T-helper 1 cell (primary cell): ENCODE measurements at places on chromosomes 7 and 10.

DNA sequence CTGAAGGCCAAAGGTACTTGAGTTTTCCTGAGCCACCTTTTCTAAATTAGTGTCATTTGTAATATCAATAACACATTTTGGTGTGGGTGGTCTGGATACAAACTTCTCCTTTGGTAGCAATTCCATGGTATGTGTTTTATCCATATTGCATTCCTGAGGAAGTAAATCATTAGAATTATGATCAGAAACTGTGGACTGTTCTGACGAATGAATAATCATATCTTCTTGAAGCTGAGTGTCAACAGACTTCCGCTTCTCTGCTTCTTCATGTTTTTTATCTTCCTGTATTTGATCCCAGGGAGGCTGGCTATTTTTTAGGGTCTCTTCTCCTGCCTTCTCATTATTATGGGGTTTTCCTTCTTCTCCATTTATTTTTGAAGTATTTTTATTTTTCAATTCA is 81.4 kb downstream of the NRBF2 start:
- DNase-seq, result no peak

DNA sequence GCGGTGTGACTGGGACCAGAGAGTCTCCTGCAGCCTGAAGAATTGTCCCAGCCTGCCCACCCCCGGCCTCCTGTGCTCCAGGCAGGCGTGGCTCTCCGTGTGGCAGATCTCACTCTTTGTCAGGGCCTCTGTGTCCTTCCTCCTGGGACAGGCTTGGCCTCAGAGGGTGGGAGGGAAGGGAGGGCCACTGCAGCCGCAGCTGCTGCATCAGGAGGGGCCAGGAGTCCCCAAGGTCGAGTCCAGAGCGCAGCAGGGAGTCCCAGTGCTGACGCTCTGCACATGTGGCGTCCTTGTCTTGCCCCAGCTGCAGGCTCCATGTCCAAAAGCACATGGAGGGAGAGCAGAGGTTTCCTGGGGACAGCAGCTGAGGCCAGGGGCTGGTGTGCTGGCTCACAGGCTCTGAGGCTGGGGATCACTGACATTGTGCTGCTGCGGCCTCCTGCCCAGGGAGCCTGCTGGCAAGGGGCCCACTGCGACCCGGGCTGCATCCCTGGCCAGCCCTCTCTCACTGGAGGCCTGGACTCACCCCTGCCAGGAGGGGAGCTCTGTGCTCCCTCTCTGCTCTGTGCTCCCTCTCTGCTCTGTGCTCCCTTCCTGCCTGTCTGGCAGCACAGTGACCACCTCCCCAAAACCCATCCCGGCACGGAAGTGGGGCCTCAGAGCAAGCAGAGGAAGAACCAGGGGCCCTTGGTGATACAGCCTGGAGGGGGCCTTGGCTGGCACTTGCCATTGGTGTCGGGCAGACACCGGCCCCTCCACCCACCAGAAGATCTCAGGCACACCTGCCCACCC is 114.6 kb upstream of the RET start:
- no peak for DNase-seq

- DNase-seq, result no peak
These were observed 9.8 kb downstream of the SLC13A4 start for GRCh38 chr7:135718219-135718618.

DNA sequence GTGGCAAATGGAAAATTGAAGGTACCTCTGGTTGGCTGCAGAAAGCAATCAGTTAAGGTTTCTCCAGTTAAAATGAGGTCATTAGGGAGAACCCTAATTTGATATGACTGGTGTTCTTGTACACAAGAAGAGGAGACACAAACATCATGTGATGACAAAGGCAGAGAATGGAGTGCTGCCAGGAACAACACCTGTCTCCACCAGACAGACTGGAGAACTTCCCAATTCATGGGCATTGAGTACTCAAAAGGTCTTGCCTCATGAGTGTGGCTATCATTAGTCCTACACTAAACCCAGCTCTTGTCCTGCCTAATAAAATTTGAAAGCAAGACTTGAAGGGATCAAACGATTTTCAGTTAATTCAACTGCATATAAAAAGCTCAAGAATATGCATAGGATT is 152.6 kb downstream of the PTPN20 start:
- no peak for DNase-seq

GRCh38 chr10:27719052-27719451 is 26.6 kb downstream of the MKX start:
- no peak for DNase-seq

GRCh38 chr7:124779194-124779593 is 13.6 kb upstream of the GPR37 start:
- DNase-seq, result no peak

- DNase-seq, result no peak
These were observed 8.6 kb downstream of the RAPGEF5 start for GRCh38 chr7:22348379-22348778.

DNA sequence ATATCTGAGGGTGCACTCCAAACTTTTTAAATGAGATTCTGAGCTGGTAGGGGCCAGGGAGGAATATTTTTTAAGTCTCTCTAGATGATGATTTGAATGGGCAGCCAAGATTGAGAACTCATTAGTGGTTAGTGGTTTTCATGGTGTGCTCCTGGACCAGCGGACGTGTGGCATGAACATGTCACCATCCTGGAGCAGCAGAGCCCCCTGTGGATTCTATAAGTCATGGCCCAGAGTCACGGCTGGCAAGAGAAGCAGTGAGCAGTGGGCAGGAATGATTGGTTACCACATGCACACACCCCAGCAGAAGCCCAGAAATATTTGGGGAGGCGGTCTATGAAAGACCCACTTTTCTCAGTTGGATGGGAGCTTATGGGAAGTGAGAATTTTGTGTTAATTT is 21.2 kb upstream of the UCN3 start:
- peak; percentile 8 for DNase-seq

GRCh38 chr7:151697942-151698341 is 178.2 kb upstream of the RHEB start:
- no peak for DNase-seq

GRCh38 chr10:32982911-32983909 is 25.2 kb upstream of the ITGB1 start:
- DNase-seq, result no peak

DNA sequence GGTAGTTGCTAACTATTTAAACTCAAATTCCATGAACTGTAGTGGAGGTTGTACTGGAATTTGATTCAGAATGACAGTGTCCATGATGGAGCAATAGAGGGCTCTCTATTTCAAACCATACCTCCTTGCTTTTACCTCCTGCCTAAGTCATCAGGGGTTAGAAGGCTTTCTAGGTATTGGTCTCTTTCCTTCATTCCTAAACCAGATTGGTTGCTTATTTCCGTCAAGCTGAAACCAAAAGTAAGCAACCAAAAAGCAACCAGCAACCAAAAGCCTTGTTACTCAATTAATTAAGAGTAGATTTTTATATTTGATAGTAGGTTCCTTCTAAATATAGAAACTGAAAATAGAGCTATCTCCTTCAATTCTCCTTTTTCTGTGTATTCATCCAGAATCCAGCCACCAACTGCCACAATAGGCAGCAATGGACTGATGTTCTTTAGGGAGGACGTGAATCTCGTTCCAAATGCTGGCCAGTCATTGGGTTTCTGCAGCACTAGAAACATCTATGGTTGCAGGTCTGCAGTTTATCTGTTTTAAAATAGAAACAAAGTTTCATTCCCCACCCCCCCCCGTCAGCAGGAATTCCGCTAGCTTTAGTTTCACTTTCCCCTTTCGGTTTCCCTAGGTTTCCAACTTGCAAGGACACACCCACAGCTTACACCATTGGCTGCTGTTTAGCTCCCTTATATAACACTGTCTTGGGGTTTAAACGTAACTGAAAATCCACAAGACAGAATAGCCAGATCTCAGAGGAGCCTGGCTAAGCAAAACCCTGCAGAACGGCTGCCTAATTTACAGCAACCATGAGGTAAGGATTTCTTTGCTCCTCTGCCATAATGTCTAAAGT is at the start of gene IFIT1:
TSS of gene IFIT1 (plus strand) at position 717 of the 850 bp plus-strand sequence. CDS start at position 807, 90 bp downstream.
- DNase-seq, result peak; percentile 50

GRCh38 chr10:20369863-20370736 is 527.0 kb downstream of the NEBL start:
- DNase-seq, result no peak

- no peak for DNase-seq
These were observed 45.7 kb downstream of the BPGM start for GRCh38 chr7:134692344-134692705.

DNA sequence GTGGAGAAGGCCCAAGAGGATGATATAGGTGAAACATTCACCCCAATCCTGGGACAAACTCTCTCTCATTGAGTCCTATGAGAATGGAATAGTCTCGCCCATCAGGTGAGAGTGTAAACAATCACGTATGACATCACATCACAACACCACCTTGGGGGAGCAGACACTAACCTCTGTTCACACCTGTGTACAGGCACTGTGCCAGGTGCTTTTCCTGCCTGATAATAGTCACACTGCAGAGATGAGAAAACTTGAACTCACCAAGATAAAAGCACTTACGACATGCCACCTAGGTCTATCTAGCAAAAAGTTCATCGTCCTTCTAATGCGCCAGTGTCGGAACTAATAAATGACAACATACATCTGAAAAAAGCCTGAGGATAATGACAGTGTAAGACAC is 187.8 kb downstream of the FAM107B start:
- peak; percentile 82 for DNase-seq

GRCh38 chr10:75634947-75635346 is 203.5 kb downstream of the LRMDA start:
- no peak for DNase-seq

- DNase-seq, result no peak
These were observed 309.0 kb upstream of the IMMP2L start for GRCh38 chr7:111871283-111871682.

GRCh38 chr10:27603104-27603503 is 99.0 kb downstream of the RAB18 start:
- no peak for DNase-seq

DNA sequence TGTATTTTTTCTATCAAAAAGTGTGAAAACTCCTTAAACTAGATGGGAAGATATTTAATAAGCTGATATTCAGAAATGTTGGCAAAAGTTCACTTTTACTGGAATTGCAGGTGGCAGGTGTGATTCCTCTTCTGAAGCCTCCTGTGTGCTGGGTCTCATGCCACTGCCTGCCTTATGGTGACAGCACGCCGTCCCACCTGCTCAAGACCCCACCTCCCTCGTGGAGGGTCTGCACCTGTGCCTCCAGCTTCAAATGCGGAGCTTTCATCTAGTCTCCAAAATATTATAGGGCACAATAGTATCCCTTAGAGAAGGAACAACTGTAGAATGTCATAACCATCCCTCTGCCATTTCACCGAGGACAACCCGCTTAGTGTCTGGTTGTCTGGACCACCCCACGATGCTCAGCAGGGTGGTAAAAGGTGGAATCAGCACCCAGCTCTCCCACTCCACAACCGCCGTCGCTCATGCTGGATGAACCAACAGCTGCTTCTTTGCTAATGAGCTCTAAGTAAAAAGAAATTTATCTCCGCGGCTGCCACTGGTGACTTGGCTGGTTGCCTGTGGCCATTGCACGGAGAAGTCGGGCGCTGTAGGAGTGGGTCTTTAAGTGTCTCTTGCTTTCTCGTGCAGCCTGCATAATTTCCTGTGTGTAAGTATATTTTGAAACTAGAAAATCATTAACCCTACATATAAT is 119.3 kb upstream of the TCERG1L start:
- DNase-seq, result no peak

DNA sequence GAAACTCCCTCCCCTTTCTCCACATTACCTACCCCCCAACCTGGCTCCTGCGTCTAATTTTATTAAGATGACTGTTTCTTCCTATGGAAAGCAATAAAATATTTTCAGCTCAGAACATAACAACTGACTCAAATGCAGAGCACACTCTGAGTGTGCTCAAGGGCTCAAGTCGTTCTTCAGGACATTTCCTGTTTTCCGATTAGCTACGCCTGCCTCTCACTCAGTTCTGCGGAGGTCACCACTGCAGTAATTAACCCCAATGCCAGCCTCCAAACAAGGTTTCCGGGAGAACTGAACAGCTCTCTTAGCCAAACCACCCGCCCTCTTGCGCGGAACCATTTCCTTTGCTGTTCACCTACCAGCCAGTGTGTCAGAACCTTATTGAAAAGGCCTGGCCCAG is 19.3 kb downstream of the MYOF start:
- no peak for DNase-seq

DNA sequence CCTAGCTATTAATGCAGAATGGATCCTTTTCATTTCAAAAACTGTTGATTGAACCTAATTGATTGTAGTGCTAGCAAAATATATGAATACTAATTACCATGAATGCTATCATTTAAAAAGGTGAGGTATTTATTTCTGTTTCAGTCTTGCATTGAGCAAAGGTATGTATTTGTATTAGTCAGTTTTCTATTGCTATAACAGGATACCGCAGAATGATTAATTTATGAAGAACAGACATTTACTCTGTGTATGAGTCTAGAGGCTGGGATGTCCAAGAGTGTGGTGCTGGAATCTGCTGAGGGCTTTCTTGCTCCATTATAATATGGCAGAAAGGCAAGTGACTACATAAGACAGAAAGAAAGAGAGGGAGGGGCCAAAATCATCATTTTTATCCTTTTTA is 199.2 kb downstream of the KIF20B start:
- DNase-seq, result no peak

GRCh38 chr7:150323682-150324372 is 482 bp upstream of the ACTR3C start:
- no peak for DNase-seq

GRCh38 chr7:90551036-90551435 is 45.1 kb upstream of the CDK14 start:
- no peak for DNase-seq
